NCI-H460 (cell line): ENCODE measurements at places on chromosomes 2 and 18.

DNA sequence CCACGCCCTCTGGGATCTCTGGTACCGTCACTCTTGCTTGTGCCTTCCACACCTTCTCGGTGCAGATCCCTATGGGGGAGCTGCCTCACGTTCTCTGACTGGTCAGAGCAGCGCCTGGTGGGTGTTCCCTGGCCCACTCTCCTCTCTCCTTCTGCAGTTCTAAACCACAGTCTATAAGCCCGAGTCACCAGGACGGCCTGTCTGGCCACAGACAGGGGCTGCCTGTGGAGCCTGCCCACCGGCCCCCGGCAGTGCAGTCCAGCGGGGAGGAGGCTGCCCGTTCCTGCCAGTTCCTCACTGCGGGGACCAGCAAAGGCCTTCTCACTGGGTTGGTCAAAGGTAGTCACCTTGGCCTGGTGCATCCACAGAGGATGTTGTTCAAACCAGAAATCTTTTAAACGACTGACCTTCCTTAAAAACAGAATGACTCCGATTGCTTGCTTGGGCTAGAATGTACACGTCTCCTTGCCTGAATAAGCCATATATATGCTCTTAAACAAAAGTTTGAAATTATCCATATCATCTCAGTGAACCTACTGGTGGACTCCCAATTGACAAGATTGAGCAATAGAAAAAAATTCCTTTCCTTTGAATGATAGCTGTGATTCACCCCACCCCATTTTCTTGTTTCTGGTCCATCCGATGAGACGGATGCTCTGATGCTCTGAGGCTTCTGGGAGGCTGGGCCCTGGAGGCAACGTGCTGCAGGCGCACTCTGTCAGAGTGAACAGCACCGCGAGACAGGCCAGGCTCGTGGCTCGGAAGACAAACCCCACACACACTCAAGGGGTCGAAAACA lies 61.2 kb downstream of the RALBP1 start:
- no peak for DNase-seq

DNA sequence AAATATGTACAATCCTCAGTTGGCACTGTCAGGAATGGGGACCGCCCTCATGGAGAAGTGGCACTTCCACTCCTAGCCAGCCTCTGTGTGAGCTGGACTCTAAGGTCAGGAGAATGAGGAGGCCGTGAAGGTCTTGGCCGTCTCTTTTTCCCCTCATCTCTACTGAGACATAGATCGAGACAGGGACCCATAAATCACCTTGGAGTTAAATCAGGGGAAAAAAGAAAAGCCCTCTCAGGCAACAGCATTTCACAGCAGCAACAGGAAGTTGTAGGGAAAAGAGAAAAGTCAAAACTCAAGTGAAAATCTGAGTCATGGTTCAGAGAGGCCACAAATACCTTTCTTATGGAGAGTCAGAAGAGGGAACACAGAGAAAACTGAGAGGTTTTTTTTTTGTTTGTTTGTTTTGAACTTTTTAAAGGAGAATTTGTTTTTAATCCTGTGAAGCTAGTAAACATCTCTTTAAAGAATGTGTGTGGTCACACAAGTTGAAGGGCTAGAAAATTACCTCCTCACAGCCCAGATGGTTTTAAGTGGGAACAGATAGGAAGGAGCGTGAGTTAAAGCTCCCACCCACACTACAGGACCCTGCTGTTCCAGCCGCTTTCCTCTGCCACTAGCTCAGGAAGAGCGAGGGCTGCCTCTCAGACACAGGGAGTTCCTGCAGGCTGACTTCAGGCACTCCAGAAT lies 30.6 kb upstream of the CYP1B1 start:
- no peak for DNase-seq

GRCh38 chr2:236691799-236692167 lies 122.2 kb downstream of the ACKR3 start:
- DNase-seq: no peak

- no peak for DNase-seq
These were observed 637.3 kb downstream of the ERBB4 start for GRCh38 chr2:211901226-211901846.

DNA sequence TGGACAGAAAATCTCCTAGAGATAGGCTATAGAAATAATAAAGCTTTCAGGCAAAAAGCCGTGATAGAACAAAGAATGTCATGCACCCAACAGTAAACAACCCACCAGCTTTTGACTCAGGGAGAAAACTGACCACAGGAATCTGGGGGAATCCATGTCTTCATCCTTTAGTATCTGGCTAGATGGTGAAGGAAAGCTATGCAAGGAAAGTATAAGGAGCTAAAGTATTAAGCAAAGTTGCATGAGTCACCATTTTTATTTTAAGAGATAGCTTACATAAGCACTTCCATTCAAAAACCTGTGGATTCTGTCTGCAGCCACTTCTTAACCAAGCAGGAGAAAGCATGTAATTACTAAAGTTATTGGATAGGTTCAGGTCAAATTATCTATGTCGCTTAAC lies 363.8 kb downstream of the LRP1B start:
- no peak for DNase-seq

DNA sequence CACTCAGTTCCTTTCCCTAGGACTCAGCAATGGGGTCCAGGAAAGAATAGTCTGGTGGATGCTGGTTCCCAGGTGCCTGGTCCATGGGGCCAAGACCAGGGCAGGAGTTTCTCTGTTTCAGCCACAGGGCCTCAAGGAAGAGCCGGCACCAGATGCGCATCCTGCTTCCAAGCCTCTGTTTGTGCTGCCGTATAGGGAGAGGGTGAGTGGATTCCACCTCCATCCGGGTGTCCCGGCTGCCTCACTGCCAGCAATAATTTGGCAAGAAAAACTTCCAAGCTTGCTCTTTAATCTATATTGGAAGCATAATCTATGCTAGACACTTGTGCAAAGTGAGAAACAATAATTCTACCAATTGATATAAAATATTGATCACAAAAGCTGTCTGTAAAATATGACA lies 261.2 kb upstream of the HS6ST1 start:
- DNase-seq: no peak

DNA sequence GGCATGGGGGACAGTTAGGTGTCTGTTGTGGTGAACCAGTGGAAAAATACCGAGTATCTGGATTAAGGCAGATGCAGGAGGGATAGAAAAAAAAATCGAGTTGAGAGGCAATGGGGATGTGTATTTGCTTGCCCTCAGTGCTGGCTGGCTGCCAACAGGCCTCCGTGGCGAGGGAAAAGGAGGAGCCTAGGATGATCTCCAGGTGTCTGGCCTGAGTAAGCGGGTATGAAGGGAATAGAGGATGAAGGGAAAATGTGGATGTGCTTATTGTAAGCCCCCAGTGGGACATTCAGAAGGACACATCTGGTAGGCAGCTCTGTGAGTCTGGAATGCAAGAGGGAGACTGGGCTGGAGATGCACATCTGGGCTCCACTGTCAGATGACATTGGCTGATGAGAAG lies 22.8 kb downstream of the KCNS3 start:
- no peak for DNase-seq

- DNase-seq: no peak
These were observed 90.7 kb upstream of the GCFC2 start for GRCh38 chr2:75801234-75801982.

DNA sequence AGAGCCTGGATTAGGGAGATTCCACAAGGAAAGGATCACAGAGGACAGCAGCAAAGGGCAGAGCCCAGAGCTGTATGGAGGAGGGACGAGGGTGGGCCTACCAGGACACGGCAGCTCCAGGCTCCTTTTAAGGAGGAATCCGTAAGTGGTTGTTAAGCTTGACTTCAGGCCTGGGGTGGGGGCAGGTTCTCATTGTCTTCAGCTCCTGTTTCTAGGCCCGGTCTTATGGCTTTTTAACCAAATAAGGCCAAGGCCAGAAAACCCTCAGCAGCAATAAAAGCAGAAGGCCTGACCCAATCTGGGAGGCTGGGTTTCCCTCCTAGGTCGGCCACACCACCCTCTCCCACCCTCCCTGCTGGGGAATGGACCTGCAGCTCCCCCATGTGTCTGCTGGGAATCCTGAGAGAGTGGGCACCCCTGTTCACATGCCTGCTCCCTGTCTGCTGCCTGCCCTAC lies 111.2 kb downstream of the PLB1 start:
- no peak for DNase-seq

- DNase-seq: no peak
These were observed 142.7 kb downstream of the KLHL14 start for GRCh38 chr18:32629981-32630700.
